ENCODE measurements at places on chromosomes 4 and X.

GRCh38 chr4:88029556-88029955, 22.1 kb downstream of the PKD2 start:
- no peak for DNase-seq

- no peak for DNase-seq
Observed at GRCh38 chr4:124266721-124267120, 445.8 kb downstream of the ANKRD50 start.

GRCh38 chrX:132231587-132231986, 12.3 kb upstream of the RAP2C start:
- no peak for DNase-seq

DNA sequence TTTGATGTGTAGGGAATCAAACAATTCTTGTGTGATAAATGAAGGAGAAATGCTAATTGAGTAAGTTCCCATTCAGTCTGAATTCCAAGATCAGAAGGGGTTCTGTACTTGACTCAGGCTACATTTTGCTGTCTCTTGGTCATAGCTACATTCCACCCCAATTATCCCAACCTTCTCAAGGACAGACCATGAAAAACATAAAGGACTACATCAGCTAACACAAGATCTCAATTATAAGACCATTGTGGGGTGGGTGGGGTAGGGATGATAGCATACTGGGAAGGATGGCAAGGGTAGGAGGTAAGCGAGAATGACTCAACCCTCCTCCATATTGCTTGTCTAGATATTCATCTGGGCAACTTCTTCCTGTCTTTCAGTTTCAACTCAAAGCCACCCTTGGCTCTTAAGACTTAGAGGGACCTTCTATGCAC, 87.4 kb upstream of the ETNPPL start:
- no peak for DNase-seq

DNA sequence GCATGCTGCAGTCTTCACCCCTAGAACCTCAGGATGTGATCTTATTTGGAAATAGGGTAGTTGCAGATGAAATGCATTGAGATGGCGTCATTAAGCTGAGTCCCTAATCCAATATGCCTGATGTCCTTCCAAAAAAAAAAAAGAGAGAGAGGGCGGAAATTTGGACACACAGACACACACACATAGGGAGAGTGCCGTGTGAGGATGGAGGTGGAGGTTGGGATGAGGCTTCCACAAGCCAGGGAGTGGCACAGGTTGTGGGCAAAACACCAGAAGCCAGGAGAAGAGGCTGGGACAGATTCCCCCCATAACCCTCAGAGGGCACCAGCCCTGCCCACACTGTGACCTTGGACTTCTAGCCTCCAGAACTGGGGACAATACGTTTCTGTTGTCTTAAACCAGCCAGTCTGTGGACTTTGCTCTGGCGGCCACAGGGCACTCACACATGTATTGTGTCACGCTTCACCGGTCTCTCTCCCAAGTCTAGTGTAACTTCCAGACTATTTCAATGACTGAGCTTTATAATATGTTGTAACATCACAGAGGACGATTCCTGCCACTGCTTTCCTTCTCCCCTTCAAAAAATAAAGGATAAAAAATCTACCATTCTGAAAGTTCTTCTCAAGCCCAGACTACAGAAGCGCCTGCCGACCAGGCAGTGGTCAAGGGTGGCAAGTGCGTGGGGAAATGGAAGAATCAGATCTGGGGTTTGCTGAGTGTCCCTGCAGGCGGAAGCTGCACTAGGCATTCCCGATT, 35.8 kb upstream of the MAN2B2 start:
- no peak for DNase-seq

Measured in GF-D8 (cell line).